ENCODE measurements at places on chromosomes 12 and 14.
A peak's percentile ranks its signal among the peaks of the same experiment; 100 is the strongest.

DNA sequence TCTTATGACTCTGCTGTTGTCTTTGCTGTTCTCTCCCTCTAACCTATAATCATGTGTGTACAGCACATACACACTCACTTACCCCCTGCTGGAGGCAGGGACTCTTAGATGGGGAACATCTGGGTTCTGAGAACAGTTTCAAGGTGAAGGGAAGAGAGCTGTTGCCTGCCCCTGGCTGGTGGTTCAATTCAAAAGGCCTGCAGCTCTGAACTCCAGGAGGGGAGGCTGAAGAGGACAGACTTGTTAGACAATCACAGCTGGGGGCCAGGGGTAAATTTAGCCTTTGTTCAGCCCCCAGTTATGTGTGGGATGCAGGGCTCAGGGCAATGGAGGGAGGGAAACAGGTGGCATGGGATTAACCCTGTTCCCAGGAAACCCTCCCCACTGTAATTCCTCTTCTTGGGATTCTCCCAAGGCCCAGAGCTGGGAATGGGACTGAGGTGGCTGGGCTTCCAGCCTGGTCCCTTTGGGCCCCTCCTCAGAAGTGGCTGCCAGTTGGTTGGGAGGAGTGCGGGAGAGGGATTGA, 1.9 kb downstream of the MYL6B start:
- DNase-seq = no peak

GRCh38 chr14:44639781-44640385, 132.8 kb upstream of the FSCB start:
- DNase-seq = no peak

- peak; percentile 94 for DNase-seq
Observed at GRCh38 chr12:124680863-124681778, 113.7 kb upstream of the NCOR2 start.

GRCh38 chr12:121668750-121669520, 519 bp downstream of the MORN3 start:
- peak; percentile 52 for DNase-seq

DNA sequence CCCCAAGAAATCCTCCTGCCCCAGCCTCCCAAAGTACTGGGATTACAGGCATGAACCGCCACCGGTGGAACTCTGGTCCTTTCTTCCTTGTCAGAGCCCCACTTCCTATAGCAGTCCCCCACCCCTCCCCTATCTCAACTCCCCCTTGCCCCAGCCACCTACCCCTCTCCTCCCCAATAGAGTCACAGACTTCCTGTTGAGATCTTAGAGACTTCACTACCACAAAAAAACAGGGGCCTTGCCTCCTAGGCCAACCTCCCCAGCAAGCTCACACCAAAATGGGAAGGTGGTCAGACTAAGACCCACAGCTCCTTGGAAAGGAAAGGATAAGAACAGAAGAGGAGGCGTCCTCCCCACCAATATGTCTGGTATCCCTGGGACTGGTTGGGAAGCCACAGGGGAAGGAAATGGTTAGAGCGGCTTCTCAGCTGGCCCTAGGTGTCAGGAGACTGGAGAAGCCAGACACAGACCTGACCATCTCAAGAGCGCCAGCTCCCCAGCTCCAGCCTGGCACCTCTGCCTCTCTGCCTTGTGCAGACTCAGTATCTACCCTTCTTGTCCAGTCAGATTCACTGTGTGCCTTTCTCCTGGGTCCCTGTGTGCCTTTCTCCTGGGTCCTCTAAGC, 8.5 kb downstream of the ITGB7 start:
- DNase-seq = no peak

GRCh38 chr14:56806760-56807159, 3.5 kb downstream of the OTX2 start:
- no peak for DNase-seq

DNA sequence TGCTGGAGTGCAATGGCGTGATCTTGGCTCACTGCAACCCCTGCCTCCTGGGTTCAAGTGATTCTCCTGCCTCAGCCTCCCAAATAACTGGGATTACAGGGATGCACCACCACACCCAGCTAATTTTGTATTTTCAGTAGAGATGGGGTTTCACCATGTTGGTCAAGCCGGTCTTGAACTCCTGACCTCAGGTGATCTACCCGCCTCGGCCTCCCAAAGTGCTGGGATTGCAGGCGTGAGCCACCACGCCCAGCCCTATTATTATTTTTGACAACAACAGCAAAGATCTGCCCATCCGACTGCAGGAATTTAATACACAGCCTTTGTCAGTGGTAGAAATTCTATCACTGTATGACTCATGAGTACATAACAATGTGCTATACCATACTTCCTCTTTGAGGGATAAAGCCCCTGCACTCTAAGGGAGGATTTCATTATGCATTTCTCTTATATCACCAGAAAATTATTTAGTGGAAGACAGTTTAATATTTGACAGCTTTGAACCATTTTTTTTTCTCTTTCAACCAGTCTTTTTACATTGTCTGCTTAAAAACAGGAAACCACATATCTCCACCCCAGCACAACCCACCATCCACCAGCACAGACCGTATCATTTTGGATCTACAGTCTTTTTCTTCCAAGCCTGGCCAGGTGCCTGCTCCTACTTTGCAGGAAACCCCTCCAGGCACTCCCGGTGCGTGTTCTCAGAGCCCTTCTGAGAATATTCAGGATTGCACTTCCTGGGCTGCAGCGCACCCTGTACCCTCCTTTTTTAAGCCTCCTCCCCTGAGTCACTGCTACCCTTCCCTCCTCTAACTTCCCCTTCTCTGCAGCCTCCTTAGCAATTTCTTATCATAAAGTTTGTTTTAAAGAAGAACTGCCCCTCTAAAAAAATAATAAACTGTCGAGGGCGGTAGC, 594 bp downstream of the ARHGDIB start:
- peak; percentile 68 for DNase-seq

DNA sequence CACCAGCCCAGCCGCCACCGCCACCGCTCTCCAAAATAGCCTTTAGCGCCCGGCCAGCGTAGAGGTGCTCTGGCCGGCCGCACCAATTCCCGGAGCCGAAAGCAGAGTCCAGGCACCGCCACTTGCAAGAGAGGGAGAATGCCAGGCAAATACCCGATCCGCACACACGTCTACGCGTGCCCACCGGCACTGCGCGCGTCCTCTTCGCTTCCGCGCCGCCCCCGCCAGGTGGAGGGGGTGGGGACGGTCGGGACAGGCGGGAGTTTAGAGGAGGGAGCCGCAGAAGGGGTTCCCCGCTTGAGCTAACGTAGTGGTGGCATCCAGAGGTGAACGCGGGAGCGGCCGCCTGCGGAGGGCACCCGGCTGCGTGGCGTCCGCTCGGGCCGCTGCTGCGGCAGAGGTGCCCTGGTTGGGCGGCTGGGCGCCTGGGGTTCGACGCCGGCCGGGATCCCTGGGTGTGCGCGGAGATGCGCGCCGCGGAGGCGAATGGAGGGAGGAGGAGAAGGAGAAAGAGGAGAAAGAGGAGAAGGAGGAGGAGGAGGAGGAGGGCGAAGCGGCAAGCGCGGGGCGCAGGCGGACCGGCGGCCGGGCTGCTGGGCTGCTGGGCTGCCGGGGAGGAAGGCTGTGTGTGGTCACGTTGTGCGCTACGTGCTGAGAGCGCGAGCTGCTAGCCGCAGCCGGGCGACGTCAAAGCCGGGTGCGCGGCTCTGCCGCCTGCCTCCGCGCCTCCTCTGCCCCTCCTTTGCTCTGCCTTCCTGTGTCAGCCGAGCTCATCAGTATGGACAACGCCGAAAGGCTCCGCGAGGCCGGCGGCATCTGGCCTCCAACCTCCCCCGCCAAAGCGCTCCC, at the start of gene MDGA2:
TSS of gene MDGA2 (minus strand) at position 140 of the 849 bp plus-strand sequence.
- no peak for DNase-seq

DNA sequence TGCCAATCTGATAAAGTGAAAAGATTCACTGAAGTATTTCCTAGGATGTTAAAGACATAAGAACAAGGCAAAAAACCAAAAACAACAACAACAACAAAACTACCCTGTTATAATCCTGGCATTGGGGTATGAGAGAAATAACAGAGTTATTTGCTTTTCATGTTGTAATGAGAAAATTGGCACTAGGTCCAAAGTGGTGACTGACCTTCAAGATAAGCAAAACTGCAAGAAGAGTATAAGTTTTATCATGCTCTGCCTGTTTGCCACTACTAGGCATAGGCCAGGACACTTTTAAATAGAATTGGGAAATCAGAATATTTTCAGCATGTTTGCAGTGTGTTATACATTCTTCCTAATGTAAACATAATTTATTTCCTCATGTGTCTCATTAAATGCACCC, 140.1 kb upstream of the CPM start:
- DNase-seq = no peak

DNA sequence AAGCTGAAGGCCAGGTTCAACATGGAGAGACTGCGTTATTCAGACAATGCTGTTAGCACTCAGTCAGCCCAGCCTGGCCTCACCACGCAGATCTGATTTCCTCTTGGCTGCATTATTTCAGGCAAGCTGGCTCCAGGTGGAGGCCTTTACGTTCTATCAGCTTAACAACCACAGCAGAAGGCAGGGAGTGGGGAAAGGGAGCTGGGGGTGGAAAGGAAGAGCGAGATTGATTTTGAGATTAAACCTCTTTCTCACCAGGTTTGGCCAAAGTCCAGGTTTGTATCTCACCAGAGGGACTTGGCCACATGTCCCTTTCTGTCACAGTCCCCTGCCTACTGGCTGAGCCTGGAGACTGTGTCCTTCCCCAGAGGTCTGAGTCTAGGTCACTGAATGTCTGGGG, 543.7 kb upstream of the TMEM132C start:
- DNase-seq = no peak

GRCh38 chr12:92478692-92479091, 224.1 kb upstream of the PLEKHG7 start:
- peak; percentile 34 for DNase-seq

DNA sequence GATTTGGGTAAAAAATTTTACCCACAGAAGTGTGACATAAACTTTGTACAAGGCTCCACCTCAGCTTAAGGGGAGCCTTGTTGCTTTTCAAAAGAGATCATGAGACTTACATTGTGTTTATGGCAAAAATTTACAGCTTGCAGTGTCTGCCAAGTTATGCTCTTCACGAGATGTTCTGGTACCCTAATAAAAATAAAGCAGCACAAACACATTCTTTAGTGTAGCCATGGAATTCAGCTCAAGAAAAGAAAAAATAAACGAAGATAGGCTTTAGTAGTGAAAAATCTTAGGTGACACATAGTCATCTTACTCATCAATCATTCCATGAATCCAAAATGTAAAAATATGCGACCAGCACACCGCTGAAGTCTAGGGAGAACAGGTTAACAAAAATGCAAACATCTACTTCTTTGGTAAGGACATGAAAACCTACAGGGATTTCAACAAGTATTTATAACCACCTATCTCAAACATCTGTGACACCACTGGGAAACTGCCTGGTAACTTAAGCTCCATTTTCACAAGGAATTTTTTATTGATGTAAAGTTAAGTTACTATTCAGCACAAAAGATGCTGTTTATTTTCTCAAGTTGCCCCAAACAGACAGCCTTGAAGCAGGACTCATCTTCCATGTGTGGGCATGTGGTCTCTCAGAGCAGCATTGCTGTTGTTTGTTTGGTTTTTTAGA, 32.9 kb downstream of the DMAC2L start:
- DNase-seq = no peak

GRCh38 chr12:56300644-56301464, 724 bp upstream of the CS start:
- DNase-seq = no peak

DNA sequence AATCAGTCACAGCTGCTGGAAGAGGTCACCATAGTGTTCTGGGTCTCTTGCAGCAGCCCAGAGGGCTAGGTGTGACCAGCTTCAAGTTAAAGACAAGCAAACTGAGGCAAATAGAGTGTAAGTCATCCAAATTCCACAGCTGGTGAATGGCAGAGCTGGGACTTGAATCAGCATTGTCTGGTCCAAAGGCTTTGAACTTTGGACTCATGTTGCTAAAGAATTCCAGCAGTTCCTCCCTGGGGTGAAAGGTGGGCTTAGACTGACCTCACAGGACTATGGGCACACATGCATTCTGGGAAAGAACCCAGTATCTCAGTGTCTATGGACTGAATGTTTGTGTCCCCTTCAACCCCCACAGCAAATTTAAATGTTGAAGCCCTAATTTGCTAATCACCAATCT, 54.8 kb downstream of the TUNAR start:
- no peak for DNase-seq

GRCh38 chr14:86987966-86988365, 1005.0 kb downstream of the GALC start:
- no peak for DNase-seq

- no peak for DNase-seq
Observed at GRCh38 chr12:128570191-128571065, 253.3 kb downstream of the SLC15A4 start.

DNA sequence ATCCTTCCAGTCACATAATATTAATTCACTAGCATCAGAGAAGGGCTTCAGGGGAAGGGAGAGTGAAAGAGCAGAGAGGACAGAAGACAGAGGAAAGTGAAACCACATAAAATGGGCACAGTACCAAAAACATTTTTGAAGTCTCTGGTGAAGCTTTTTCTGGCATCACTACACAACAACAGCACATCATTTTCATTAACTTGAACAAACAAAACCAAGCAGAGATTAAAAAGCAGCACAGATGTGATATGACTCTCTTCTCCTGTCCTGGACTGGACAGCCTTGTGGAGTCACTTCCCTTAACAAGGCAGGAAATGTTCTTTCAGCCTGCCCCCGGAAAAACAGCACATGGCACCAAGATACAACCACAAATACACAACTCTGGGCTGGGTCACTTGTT, 112.0 kb downstream of the TSPAN8 start:
- no peak for DNase-seq

DNA sequence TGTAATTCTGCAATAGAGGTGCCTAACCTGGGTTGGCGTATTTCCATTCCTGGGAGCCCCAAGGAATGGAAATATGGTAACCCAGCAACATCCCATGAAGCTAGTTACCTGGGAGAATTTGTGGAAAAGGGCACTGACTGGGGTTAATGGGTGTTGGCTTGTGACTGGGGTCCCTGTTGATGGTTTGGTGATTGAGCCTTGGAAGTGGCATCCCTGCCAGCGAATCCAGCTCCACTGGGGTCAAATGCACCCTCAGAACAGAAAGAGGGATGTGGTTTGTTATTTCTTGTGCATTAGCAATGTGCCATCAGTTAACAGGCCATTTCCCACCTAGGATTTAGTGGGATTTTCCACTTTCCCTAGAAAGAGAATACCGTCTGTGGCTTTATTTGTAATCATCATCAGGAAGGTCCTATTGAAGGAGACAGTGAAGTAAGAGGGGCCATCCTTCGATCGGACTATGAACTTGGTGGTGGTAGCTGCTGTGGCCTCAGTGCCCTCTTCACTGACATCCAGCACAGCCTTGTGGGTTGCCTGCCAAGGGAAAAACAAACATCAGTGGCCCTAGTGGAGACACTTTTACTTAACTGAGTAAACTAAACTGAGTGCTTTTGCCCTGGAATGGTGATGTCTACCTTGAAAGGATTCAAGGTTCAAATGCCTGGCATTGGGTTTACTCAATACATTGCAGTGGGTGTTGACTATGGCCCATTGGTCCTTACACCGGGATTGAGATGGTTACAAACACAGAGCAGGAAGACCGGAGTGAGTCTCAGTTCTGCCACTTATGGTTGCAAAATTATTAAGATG, 10.4 kb upstream of the SERPINA11 start:
- DNase-seq = no peak

All from suppressor macrophage treated with lipopolysaccharide for 1 hour (primary cell).